ENCODE measurements at places on chromosomes 2 and 18.

DNA sequence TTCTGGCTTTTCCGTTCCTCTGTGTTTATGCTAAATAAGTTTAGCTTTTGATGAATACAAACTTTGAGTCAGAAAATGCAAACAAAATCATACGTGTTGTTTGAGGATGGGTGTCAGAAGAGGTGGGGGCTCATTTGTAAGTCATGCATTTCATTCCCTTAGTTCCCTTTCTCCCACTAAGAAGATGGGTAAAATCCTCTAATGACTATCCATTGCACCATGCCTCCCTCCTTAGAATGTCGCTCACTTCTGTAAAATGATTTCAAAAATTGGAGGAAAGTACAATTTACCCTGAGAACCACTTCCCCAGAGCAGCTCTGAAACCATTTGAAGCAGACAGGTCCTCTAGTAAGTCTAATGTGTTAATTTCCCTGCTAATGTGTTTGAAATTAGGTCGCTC, 629.6 kb upstream of the VRK2 start:
- DNase-seq: no peak

- no peak for DNase-seq
These were observed 70.8 kb downstream of the RAPGEF4 start for GRCh38 chr2:172806493-172806892.

GRCh38 chr2:238504181-238504931, 77.6 kb downstream of the ASB1 start:
- DNase-seq: no peak

DNA sequence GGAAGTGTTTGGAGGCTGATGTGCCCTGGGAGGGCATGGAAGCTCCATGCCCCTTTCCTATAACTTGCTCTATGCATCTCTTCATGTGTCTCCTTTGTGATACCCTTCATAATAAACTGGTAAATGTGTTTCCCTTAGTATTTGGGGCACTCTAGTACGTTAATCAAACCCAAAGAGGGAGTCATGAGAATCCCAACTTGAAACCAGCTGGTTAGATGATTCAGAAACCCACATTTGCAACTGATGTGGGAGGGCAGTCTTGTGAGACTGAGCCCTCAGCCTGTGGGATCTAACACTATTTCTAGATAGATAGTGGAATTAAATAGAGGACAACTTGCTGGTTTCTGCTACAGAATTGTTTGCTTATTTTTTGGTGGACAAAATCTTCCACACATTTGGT, 20.3 kb downstream of the ANKRD30B start:
- DNase-seq: no peak

GRCh38 chr2:29267720-29268119, 152.5 kb downstream of the CLIP4 start:
- DNase-seq: no peak
